GM19239 (cell line): ENCODE measurements at places on chromosomes 7 and 10.
A peak's percentile ranks its signal among the peaks of the same experiment; 100 is the strongest.

DNA sequence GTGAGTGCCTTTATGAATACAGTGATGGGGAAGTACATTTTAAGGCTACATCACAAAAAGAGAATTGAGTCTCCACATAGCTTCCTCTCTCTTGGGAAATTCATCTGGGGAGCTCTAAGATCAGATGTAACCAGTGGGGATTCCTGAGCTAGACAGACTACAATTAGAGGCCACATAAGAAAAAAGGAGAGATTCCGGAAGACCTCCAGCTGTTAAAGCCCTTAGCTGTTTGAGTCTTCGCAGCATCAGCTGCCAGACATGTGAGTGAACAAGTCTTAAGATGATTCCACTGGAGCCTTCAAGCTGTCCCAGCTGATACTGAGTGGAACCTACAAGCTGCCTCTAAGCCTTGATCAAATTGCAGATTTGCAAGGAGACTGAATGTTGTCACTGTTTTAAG is 448.5 kb downstream of the NXPH1 start:
- DNase-seq = no peak

GRCh38 chr10:124416733-124417132 is 2.0 kb downstream of the OAT start:
- DNase-seq = no peak

DNA sequence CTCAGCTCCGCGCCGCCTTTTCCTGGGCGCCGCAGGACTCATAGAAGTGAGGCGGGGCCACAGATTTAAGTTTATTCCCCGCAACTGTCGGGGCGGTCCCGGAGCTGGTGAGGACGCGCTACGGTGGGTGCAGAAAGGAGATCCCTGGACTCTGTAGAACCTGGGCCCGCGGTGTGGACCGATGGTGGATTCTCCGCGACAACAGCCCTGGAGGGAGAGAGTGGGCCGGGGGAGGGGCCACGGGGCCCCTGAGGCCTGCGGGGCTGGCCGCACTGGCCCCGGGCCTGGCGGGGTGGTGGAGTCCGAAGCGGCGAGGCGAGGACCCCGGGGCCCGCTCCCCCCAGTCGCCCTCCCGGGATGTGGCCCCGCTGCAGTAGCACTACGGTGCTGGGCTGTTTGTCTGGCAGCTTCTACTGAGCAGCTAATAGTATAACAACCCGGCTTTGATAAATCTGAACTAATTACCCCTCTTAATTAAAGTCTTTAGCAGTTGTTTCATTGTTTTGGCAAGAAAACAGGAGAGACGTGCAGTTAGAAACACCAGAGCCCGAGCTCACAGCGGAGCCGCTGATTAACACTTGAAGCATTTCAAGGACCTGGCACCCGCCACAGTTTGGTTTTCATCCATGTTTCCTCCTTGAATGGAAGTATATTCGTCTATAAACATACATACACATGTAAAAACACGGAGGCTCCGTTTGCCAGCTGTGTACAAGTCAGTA is 4.2 kb downstream of the FEZF1 start:
- DNase-seq = no peak

- DNase-seq = no peak
Measured at GRCh38 chr10:87816163-87816897, 1.7 kb downstream of the ATAD1 start.

DNA sequence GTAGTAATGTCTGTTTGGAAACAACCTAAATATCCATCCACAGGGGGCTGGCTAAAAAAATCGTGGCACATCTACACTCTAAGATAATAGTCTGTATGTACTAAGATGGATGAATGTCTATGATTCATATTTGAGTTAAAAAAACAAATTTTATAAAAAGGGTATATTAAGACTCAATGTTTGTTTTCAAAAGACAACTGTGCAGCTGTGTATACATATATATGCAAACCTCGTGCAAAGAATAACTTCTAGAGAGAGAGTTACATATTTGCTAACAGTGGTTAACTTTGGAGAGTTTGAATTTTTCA is 323.5 kb downstream of the PLXNA4 start:
- no peak for DNase-seq

DNA sequence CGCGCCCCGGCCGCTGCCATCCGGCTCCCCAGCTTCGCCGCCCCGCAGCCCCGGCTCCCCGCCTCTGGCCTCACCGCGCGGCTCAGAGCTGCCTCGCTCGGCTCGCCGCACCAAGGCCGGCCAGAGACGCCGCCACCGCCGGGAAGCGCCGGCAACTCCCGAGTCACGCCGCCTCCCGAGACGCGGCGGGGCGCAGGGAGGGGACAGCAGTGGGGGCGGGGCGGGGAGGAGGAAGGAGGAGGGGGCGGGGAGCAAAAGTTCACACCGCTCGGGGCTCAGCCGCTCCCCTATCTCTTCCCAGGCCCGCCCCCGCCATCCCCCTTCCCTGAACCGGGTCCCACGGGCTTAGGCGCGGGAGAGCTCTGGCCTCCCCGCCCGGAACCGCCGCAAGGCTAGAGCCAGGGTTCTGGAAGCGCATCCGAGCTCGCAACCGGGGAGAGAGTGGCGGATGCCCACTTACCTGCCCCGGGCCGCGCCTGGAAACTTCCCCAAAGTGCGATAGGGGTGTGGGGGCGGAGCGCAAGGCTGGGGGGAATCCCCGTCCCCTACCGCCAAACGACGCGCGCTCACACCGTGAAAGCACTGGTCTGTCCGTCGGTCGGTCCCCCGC is 1.0 kb downstream of the CHST15 start:
- peak; percentile 62 for DNase-seq

DNA sequence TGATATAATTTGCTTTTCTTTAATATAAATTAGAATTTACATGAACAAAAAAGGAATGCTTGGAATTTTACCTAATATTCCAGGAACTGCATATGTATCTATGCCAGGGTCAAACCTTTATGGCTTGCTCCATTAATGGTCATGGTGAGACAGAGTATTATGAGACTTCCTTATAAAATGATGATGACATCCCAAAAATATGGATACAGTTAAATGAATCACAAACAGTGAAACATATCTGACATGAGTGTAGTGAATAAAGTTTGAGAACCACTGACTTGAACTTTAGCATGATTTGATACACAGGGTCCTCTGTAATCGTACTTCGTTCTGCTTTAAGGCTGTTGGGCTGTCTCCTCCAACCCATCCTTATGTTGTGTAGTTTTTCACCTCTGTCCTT is 51.8 kb downstream of the MARCHF5 start:
- DNase-seq = no peak

- DNase-seq = no peak
Measured at GRCh38 chr7:28629216-28629842, 217.0 kb downstream of the CREB5 start.

- no peak for DNase-seq
Measured at GRCh38 chr7:53743697-53744402, 708.4 kb downstream of the POM121L12 start.

DNA sequence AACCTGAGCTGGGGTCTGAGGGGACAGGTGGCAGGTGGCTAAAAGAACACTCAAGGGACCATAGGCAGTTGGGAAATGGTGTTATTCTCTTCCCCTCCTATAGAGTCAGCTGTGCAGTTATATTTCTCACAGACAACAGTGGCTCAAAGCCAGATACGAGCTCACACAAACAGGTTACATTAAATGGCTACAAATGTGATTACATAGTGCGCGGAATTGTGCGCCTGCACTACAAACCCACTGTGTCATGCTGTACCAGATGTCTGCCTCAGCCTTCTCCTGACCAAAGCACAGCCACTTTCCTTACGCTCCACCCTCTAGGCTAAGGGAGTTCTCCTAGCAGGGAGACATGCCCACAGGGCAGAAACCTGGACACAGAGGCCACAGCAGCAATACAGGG is 387.2 kb downstream of the CNTNAP2 start:
- no peak for DNase-seq

GRCh38 chr7:127066974-127067373 is 185.8 kb downstream of the GRM8 start:
- DNase-seq = no peak

DNA sequence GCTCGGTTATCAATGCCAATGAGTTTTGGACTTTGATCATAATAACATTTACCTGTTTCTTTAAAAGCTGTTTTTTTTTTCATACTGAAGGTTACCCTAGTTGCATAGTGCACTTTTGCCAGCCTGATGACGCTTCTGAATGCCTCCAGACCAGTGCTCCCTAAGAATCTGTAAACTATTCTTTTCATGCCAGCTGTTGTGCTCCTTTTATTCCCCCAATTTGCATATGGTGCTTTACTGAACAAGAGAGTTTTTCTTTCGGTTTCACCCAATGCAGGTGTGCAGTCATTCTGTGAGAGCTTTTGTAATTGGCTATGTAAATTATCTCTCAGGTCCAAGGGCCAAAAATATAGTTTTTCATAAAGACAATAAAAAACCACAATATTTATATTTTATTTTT is 48.1 kb upstream of the GLCCI1 start:
- peak; percentile 37 for DNase-seq

- DNase-seq = no peak
Measured at GRCh38 chr10:110498982-110499795, 1.5 kb downstream of the DUSP5 start.

DNA sequence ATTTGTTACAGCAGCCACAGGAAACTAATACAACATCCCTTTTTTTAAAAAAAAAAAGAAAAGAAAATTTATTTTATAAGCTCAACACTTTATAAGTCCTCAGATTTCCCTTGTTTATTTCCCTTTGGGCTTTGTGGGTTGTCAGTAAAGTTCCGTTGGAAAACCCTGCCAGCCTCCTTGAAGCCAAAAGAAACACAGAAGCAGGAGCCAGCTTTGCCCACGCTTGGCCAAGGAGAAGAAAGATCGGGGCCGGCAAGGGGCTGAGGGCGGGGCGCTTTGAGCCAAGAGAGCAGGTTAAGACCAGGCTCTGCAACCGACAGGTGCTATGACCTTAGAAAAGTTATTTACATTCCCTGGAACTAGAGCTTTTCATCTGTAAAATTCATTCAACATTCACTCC is 72.7 kb downstream of the RGS10 start:
- DNase-seq = no peak

DNA sequence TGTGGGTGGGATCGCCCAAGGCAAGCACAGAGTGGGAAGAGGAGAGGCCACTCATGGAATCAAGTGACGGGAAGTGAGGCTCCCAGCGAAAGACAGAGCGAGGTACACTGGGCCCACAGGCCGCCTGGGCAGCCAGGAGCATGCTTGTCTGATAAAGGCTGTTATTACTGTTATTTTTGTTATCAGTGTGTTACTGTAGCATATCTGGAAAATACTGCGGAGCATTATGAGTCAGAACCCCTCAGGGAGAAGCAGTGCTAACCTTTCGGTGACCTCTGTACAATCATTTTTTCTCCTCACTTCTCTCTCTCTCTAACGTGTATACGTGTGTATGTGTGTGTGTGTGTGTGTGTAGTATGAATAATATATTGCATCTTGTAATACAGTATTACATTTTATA is 3.8 kb upstream of the TCERG1L start:
- DNase-seq = no peak

DNA sequence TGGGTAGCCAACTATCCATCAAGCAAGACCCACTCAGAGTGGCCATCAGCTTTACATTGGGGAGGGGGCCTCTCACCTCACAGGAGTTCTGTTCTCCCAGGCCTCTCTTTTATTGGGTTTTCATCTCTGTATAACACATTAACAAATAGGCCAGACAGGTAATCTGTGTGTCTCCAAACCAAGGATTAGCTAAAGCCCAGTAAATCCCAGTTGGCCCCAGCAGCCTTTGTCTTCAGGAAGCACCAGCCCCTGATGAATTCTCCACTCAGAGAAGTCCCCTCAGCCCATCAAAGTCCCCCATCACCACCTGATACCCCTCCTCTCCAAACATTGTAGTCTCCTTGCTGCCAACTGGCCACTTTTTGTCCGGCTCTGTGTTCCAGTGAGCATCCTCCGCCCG is 16.9 kb upstream of the SLF2 start:
- DNase-seq = no peak

DNA sequence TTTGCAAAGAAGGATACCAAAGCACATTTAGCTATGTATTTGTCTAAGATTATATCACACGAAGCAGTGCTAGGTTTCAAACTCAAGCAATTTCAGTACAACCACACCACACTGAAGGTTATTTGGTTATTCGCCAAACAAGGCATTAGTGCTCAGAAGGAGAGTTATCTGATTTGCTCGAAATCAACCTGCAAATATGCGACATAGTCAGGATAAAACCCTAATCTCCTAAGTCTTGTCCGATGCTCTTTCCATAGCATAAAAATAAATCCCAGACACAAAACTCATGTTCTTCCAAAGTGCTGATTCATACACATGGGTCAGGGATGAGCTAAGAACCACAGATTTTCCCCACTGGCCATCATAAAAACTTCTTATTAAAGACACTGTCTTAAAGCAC is 1288.0 kb upstream of the SORCS1 start:
- no peak for DNase-seq

DNA sequence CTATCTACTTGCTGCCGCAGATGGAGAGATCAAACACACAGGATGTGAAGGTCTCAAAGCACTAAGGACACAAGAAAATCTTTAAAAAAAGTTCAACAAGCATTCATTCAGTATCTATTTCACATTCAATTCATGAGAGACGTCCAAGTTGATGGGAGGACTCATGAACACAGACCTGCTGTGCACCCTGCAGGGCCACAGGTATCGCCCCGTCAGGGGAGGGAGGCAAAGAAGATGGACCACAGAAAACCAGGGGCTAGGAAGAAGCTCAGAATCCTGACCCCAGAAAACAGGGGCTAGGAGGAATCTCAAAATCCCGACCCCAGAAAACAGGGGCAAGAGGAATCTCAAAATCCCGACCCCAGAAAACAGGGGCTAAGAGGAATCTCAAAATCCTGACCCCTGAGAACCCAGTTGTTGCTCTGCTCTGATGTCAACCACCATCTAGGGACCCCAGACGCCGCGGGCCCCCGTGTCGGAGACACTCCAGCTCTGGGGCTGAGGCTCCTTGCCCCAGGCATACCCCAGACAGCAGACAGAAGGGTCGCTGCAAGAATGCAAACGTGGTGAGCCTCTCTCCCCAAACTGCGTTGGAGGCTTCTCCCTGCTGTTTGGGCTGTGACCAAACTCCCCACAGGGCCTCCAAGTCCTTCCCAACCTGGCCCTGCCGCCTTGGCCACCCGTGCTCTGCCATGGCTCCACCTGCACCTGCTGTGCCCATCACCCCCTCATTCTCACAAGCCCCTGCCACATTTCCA is 197.6 kb downstream of the DIP2C start:
- DNase-seq = no peak
